AML-193 (cell line): ENCODE measurements at places on chromosomes 3 and 15.

DNA sequence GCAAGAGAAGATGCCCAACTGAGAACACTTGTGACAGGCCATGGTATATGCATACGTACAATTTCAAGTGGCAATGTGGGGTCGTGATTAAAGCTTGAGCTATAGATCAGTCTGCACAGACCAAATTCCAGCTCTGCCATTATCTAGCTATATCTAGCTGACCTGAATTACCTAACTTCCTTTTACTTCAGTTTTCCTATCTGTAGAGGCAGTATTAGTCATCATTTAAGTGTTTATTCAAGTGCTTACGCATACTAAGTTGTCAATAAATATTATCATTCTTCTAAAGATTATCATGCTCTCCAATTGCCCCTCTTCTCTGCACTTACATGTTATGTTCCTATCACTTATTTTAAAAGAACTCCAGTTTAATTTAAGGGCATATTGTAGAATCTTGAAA is 87.9 kb downstream of the ARPP21 start:
- DNase-seq = no peak

DNA sequence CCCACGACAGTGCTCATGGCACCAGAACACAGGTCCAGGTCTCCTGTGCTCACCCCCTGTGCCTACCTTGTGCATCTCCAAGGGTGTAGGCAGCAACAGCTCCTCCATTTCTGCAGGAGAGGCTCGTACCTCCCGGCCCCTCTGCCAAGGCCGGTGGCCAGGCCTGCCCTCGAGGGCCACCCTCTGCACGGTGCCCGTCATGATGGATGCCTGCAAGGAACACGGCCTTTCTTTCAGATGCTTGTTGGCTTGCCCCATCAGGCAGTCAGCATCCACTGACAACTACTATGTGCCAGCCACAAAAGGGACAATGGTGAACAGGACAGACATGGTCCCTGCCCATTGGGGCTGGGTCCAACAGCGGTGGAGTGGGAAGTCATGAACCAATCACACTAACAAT is 43.8 kb downstream of the GRIP2 start:
- no peak for DNase-seq

DNA sequence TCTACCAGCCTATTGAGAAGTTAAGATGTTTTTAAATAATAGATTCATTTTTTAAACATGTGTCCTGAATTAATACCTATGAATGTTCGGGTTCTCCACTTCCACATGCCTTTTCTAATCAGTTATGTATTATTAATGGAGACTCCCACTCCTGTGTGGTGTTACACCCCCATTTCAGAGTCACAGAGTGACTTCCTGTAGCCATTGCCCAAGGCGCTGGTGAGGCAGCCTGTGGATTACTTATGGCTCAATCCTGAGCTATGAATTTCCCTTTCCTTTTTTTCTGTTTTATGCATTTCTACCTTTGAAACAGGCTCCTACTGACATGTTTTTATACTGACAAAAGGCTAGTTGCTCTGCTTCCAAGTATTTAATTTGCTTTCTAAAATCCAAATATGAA is 162.3 kb downstream of the GABRG3 start:
- DNase-seq = no peak

GRCh38 chr3:134347551-134347950 is 26.7 kb downstream of the AMOTL2 start:
- no peak for DNase-seq

DNA sequence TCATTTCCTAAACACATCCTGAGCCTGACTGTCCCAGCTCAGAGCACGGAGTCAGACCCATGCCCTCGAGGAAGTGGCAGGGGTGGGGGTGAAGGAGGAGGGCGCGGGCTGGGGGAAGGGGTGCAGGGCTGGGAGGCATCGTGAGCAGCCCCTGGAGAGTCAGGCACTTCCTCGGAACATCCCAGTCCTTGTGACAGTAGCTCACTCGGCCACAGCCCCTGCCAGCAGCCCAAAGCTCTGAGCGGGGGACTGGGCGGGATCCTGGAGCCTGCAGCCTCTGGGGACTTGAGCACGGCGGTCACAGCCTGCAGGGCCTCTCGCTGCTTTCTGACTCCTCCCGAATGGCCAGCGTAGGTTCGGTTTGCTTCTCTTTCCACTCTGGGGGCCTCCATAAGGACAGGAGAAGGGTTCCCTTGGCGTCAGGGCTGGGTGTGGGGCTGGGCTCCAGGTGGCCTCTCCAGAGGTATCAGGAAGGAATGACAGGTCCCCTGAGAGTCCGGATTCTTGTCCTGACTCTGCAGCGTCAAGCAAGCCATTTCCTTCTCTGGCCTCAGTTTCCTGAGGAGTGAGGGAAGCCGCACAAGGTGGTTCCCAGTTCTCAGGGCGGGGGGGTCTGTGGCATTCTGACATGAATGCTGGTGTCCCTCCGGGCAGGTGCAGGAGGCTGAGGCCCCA is 20.9 kb downstream of the PSTPIP1 start:
- no peak for DNase-seq

GRCh38 chr15:95645791-95646338 is 684.6 kb upstream of the NR2F2 start:
- no peak for DNase-seq

- DNase-seq = no peak
These were observed 7.3 kb downstream of the CCDC14 start for GRCh38 chr3:123953735-123954134.

DNA sequence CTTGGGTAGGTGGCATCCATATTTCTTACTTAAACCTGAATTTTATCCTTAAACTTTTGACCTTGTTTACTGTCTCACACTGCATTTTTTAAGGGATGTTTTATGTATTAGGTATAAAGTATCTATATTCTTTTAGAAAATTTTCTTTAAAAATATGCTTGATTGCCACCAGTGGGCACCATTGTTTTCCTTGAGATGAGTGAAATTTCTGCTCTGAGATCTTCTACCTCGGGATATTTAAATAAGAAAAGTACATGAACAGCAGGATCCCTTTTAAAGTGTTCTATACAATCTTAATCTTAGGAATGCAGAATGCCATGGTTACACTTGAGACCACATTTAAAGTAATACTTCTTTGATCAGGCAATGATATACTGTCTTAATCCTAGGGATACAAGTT is 108.7 kb downstream of the SLMAP start:
- peak; percentile 16 for DNase-seq

DNA sequence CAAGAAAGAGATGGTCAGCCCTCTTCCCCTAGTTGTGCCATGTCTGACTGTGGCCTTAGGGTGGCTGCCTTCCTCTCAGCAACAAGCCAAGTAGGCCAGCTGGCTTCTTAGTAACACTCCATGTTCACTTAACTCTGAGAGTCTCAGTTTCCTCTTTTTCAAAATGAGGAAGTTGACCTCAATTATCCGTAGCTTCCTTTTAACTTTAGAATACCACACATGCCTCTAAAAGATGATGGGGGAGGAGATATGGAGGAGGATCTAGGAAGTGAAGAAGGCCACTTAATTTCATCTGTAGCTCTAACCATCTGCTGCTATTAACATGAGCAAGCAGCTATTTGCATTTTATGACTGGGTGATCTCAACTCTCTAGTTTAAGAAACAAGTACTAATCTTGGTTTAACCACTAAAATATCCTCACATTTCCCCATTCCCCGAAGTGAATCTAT is 32.9 kb downstream of the CD200R1L start:
- DNase-seq = peak; percentile 100

DNA sequence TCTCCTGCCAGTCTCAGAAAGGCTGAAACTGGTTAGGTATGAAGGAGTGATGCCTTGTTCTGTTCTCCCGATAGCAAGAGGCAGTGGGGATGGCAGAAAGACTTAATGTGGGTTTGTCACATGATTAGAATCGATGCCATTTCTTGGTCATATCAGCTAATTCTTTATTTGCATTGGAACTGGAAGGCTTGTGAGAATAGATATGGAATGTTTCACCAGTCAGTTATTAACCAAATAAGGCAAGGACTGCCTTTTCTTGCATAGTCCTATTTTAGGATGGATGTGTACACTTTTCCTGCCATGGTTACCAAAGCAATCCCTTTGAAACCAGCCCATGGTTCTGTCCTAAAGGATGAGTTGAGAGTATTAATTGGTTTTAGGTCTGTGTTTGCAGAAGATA is 33.7 kb downstream of the FILIP1L start:
- DNase-seq = no peak

GRCh38 chr15:98076021-98076816 is 115.7 kb downstream of the ARRDC4 start:
- DNase-seq = peak; percentile 75

DNA sequence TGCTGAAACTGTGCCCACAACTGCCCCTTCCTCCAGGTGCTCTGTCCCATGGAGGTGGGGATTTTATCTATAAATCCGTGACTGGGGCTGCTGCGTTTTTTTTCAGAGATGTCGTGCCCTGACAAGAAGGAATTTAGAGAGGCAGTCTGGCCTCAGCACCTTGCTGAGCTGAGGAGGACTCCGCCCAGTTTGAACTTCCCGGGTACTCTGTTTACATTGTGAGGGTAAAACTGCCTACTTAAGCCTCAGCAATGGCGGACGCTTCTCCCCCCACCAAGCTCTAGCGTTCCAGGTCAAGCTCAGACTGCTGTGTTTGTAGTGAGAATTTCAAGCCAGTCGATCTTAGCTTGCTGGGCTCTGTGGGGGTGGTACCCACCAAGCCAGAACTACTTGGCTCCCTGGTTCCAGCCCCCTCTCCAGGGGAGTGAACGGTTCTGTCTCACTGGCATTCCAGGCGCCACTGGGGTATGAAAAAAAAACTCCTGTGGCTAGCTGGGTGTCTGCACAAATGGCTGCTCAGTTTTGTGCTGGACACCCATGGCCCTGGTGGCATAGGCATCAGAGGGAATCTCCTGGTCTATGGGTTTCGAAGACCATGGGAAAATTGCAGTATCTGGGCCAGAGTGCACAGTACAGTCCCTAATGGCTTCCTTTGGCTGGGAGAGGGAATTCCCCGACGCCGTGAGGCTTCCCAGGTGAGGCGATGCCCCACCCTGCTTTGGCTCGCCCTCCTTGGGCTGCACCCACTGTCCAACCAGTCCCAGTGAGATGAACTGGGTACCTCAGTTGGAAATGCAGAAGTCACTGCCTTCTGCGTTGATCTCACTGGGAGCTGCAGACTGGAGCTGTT is 68.5 kb upstream of the SGO1 start:
- DNase-seq = no peak

DNA sequence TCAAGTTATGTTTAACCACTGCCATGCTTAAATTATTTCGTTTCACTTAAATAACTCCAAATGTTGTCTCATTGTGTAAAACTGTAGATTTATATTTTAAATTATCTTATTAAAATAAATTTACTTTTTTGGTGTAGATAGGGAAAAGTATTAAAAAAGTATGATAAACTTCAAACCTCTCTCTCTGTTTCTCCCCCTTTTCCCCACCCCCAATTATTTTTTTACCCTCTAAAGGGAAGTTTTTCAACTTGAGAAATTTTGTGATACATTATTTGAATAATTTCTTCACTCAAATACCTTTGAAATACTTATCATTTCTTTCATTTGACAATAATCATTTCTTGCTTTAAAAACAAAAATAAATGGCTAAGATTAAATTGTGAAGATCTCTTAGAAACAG is 66.9 kb upstream of the EIF1B start:
- DNase-seq = no peak

GRCh38 chr15:62880278-62880677 is 162.3 kb upstream of the TPM1 start:
- no peak for DNase-seq

- no peak for DNase-seq
These were observed 981.3 kb upstream of the ALCAM start for GRCh38 chr3:104385421-104385820.

DNA sequence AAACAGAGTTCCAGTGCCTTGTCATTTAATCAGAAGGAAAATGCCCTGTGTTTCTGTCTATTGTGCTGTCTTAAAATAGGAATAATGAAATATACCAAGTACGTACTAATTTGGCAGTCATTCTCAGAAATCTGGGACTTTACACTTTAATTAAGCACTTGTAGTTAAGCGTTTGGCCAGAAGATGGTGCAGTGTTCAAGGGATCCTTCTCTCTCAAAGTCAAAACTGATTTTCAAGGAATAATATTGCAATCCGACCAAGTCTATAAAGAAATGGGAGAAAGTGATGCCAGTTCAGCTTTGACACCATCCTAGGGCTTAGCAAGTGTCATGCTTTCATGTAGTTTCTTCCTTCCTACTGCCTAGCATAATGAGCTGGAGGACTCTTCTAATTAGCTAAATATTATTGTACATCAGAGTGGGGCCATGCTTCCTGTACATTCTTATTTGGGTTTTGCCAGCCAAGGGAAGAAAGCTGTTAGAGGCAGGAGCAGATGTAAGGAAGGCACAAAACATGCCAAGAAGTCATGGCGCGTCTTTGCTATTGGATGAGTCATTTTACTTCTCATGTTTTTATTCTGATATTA is 64.8 kb downstream of the SAMMSON start:
- DNase-seq = peak; percentile 44

DNA sequence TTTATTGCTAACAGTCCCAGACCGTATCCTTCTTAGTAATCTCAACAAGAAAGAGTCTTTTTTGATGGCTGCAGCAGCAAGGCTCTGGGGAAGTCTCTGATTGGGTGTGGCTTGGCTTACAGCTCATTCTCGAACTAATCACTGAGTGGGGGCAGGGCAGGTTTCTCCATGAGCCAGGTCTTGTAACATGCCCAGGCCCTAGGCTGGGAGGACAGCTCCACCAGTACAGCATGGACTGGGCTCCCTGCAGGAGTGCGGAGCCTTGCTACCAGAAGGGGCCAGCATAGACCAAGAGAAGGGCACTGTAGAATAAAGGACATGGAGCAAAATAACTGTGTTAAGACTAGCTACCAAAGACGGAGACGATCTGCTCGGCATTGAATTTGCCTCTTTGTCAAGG is 7.2 kb downstream of the CD276 start:
- no peak for DNase-seq

DNA sequence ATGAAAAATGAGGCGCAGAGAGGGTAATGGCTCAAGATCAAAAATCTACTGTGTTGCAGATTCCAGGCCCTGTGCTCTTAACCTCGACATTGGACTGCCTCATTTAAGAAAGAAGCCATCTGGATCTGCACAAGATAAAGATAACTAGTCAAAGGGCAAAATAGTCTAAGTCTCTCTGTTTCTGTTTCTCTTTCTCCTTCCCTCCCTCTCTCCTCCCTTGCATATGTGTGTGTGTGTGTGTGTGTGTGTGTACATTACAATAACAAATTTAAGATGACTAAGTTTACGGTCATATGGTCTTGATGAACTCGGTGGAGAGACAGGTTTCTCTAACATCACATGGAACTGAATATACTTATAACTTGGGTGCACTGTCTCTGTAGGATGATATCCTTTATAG is 69.2 kb downstream of the MEIS2 start:
- no peak for DNase-seq

- DNase-seq = no peak
These were observed 542.5 kb upstream of the LMCD1 start for GRCh38 chr3:7959094-7959493.
